SHP77 (cell line): ENCODE measurements at places on chromosomes 3 and 15.

DNA sequence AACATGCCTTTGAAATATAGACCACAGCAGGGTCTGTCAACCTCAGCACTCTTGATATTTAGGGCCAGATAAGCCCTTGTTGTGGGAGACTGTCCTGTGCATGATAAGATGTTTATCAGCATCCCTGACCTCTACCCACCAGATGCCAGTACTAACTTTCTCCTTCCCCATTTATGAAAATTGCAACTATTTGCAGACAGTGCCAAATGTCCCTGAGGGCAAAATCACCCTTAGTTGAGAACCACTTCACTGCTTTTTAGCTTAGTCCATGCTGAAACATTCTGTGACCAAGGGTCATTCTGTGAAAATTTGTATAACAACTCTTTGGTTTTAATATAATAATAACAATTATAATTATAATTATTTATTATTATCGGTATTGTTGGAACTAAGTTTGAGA is 1032.4 kb downstream of the MCTP2 start:
- no peak for DNase-seq

DNA sequence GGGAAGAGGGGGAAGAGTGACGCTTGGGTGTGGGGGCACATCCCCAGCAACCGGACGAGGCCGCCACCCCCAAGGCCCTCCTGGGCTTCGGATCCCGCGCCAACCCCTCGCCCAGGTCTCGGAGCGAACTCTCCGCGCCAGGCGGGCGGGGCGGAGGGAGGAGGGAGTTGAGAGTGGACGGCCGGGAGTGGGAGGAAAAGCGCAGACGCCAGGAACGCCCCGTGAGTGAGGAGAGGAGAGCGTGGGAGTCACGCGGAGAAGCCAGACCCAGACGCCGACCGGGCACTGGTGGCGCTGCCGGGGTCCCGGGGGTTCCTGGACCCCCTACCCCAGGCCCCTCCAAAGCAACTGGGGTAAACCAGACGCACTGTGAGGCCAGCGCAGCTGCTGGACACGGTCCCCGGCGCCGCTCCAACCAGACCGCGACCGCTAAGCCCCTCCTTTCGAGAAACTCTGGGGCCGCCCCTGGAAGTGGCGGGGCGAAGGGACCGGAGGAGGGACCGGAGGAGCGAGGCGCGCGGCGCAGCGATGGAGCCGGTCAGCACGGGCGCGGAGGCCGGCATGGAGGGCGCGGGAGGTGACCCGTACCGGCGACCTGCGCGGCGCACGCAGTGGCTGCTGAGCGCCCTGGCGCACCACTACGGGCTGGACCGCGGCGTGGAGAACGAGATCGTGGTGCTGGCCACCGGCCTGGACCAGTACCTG is at the start of gene EFCC1:
Gene EFCC1, plus strand, starts transcription at position 204 of the 705 bp plus-strand sequence. Its CDS starts 325 bp downstream, at position 529.
- DNase-seq, result no peak

DNA sequence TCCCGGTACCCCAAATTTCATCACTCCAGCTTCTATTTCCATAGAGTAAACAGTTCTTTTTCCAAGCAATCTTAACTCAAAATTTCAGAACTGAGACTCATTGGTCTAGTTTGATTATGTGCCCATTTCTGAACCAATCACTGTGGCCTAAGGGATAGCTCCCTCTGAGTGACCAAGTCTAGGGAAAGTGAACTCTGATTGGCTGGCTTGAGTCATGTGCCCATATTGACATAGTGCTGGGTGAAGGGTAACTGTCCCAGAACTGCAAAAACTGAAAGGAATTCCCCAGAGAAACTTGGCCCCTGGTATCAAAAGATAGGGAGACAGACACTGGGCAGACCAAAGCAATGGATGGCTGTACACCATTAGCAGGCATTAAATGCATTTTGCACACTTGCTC is 171.2 kb upstream of the WNT5A start:
- no peak for DNase-seq

- DNase-seq, result no peak
These were observed 25.1 kb upstream of the MTMR10 start for GRCh38 chr15:31016446-31016915.

DNA sequence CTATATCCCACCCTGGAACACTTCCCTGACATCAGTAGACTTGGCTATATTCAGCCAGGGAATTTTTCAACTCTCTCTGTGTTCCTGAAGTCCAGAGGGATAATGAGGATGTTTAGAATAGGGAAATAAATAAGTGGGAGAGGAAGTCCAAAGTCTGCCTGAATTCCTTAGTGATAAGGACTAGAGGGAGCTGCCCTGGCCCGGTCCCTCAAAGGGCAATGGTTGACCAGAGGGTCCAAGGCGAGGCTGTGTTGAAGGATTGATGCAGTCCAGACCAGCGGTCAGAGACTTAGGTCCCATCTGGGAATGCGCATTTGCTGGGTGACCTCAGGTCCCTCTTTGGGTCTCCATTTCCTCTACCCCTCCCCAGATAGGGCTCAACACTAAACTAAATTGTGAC is 7.9 kb downstream of the VIPR1 start:
- DNase-seq, result no peak

DNA sequence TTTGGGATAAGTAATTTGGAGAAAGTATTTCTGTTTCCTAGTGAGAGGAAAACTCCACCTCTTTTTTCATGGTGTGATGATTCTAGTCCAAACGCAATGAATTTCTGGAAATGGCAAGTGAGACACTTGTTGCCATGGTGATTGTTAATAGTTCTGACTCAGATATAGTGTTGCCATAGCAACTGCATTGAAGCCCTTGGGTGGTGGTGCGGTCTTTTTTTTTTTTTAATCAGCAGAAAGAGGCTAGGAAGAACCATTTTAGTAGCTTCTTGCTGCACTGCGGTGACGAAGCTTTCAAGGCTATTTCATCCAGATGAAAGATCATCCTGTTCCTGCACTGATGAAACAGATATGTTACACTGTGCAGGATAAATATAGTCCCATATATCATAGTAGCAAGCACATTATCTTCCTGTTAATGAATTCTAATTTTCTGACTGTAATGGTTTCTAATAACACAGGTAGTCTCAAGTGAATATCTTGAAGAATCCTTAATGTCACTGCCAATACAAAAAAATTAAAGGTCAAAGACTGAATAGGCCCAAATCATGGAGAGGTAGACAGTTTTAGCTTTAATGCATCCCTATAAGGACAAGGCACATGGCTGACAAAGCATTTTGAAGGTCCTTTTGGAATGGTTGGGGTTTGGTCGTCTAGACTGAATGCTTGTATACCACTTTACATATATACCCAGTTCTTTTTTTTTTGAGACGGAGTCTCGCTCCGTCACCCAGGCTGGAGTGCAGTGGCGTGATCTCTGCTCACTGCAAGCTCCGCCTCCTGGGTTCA is 125.1 kb upstream of the ZBTB20 start:
- no peak for DNase-seq

DNA sequence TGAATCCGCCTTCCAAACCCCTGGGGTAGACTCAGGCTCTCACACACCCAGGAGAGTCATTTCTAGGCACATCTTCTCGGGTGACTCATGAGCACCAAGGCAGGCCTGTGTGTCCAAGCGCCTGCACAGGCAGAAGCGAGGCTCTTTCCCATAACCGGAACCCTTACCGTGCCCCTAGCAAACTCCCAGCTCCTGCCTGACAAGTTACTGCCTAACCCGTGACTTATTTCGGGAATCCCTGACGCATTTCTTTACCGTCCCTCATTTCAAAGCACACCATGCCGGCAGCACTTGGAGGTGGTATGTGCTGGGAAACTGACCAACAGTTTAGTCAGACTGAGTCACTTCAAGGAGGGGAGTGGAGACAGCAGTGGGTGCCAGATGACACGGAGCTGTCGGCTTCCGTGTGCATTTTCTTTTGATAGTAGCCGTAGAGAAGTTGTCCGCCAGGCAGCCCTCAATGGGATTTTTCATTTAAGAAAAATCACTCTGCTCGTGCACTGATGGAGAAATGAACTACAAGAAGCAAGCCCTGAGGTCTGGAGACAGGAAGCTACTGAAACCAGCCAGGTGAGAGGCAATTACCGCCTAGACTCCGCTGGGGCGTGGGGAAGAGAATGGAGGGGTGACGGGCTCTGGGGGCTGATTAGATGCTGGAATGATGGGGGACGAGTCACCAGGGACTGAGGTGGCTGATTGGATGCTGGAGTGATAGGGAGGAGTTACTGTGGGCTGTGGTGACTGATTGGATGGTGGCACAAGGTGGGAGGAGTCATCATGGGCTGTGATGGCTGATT is 17.3 kb upstream of the HRH1 start:
- DNase-seq, result no peak

- DNase-seq, result no peak
These were observed 30.9 kb downstream of the PLSCR1 start for GRCh38 chr3:146513386-146514051.

DNA sequence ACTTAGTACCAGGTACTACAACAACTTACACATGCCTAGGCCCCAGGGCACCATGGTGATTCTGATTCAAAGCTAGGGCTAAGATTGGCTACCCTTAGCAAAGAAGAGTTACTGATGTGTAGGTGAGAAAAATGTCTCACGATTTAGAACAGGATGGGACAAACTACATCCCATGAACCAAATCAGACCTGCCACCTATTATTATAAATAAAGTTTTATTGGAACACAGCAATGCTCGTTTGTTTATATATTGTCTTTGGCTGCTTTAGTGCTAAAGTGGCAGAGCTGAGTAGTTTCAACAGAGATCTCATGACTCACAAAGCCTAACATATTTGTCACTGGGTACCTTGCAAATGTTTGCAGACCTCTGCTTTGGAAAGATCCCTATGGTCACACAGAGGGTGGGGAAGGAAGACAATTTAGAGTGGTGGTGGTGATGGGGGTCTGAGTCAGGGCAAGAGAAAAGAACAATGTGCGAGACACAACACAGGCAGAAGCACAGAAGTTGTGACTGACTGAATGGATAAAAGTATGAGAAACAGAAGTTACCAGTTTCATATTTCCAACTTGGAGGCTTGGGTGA is 770.6 kb upstream of the CFAP20DC start:
- DNase-seq, result no peak

DNA sequence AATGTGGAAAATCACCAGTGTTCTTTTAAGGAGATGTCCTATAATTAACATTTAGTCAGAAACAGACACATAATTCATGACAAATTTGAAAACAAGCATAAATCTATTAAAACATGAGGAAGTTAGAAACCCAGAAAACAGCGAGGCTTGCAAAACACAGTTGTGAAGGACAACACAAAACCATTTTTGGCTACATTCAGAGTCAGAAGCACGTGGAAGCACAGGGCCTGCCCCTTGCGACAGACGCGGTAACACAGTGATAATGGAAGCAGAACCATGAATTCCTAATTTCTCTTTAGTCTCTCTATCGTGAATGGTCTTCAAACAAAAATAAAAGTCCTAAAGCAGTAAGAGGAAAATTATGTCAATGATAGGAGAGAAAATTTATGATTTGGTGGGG is 12.2 kb downstream of the NCEH1 start:
- DNase-seq, result no peak

DNA sequence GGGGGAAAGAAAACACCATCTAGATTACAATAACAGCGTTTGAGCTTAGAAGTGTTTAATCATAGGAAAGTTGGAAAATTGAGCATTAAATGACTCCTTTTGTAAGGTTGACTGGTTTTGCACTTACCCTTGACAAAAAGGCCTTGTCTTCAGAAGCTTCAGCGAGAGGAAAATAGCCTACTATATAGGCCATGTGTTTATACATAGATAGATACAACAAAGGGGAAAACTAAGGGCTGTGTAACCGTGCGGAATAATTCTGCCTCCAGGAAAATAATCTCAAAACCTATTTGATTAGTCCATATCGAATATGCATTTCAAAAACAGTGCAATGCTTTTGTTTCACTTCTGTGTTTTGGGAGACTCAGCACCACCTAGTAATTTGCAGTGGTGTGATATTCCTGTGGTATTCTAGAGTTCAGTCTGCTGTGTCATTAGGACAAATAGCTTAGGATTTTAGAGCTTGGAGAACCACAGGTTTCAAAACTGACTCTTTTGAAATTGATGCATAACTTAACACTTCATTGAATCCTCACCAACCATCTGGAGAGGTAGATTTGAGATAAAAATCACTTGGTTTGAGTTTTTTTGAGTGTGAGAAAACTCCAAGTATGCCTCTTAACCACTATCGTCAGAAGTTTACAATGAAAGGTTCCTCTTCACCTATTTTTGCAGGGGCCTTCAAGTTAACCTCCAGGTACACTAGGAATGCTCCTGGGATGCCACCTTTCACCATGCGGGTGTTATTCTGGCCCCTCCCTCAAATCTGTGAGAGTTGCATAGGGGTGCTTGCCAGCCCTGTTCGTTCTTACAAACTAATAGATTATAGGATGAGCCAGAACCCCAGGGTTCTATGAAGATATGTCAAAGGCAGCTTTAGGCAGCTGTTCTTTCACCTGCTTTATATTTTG is 1.9 kb downstream of the ARHGAP31 start:
- DNase-seq, result no peak
